GM12878 (cell line): ENCODE measurements at places on chromosomes 5 and 9. TPM values are rescaled to one million over a fixed set of nuclear protein-coding genes. Genes with fewer than 3 reads are reported as not detected.

The N4BP3 gene
- 3.4 and 3.7 TPM in 2 replicates for polyA plus RNA-seq

The AFAP1L1 gene
- not detected in 2 replicates for polyA plus RNA-seq

The PCDHA7 gene
- polyA plus RNA-seq = not detected in 2 replicates

The SPINK4 gene
- polyA plus RNA-seq = not detected in 2 replicates

The SPINK7 gene
- polyA plus RNA-seq = not detected in 2 replicates

The ADRB2 gene
- 0.21 and 0.35 TPM in 2 replicates for polyA plus RNA-seq

The AQP7 gene
- not detected in 2 replicates for polyA plus RNA-seq

The CCNI2 gene
- 3.6 and 4.1 TPM in 2 replicates for polyA plus RNA-seq

The CDH6 gene
- 0.08 TPM in 1 of 2 replicates, not detected in the other for polyA plus RNA-seq

The PDCD1LG2 gene
- polyA plus RNA-seq = 2.8 and 3.0 TPM in 2 replicates

The GPR21 gene
- not detected in 2 replicates for polyA plus RNA-seq

The EQTN gene
- not detected in 2 replicates for polyA plus RNA-seq

The HMCN2 gene
- not detected in 2 replicates for polyA plus RNA-seq

The FBP2 gene
- not detected in 2 replicates for polyA plus RNA-seq

The SPAG8 gene
- polyA plus RNA-seq = 0.91 and 1.2 TPM in 2 replicates

The COL15A1 gene
- not detected in 2 replicates for polyA plus RNA-seq

The SLC1A1 gene
- 14.5 and 17.9 TPM in 2 replicates for polyA plus RNA-seq

DNA sequence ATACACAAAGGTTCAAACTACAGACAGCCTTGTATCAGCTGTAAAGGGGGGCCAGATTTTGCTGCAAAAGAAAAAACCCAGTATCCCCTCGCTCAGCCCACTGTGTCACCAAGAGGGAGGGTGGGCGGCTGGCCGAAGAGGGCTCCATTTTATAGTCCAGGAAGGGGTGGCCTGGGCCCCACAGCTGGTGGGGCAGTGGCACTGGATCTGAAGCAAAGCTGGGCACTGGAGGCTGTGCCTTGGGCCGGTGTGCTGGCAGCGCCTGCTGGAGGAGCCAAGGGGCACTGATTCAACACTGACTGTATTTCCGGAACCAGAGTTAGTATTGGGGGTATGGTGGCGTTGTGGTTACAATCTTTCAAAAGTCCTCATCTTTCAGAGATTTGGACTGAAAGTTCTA, 9.1 kb downstream of the BRD3 start:
- DNase-seq = no peak

- no peak for DNase-seq
These were observed 53.0 kb upstream of the BOD1 start for GRCh38 chr5:173669483-173669882.

DNA sequence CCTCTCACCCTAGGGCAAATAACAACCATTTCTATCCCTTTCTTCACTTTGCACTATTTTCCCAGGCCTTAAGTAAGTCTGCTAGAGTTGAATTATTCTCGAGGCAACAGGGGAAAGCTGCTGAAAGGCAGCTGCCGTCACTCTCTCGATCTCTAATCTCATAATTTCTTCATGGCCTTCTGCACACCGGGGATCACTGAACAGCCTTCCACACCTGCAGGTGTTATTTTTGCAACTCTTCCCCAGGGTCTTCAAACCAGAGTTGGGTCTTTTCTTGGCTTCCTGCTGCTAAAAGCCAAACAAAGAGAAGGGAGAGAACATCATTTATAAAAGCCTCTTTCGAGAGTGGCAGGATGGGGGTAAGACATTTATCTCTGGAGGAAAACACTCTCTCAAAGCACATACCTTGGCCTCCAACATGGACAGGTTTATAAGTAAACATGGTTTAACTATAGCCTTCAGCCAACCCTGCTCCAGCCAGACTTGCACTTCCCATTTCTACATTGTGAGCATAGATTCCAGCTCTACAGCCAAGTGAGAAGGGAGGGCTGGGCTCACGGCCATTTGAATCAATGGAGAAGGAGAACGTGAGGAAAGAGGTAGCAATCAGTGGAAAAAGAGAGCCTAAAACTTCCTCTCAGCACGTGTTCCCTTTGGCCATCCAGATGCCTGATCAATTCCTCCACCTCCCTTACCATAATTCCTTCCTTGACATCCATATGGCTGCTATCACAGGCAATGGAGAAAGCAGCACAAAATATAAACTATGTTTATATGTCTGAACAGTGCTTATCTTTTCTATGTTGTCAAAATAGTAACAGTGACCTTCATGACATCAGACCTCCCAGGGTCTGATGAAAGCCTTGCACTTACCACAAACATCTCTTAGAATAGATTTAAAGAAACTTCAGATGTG, 464.9 kb downstream of the TLE1 start:
- DNase-seq = no peak

DNA sequence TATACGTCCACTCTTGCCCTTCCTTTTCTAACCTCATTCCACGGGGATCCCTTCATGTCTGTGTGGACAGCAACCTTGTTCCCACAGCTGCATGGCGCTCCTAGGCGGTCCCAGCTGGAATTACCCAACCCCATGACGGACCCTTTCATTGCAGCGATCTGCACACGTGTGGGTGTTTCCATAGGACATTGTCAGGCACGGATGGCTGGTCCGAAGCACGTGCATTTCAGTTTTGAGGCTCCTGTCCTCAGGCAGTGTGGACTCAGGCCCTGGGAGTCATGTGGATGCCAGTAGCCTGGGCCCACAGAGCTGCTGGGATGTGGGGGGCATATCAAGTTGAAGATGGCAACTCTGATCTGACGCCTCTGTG, 15.0 kb downstream of the CARD19 start:
- DNase-seq = no peak

GRCh38 chr9:92696619-92697018, 26.7 kb upstream of the IPPK start:
- DNase-seq = no peak

- no peak for DNase-seq
These were observed 57.0 kb upstream of the MEGF10 start for GRCh38 chr5:127233590-127233989.

GRCh38 chr5:36657563-36657995, 51.2 kb downstream of the SLC1A3 start:
- no peak for DNase-seq

GRCh38 chr9:119588874-119589744, 219.9 kb upstream of the BRINP1 start:
- DNase-seq = no peak

DNA sequence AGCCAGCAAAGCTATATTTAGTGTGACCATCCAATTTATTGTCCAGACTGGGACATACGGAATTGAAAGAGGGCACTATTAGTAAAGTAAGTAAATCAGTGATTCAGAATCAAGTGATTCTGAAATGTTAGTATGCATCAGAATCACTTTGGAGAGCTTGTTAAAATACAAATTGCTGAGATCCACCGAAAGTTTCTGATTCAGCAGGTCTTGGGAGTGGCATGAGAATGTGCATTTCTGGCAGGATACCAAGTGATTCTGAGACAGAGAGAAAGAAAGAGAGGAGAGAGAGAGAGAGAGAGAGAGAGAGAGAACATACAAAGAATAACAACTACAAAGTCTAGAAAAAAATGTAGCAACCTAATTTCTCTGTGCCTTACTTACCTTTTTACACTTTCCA, 65.4 kb upstream of the ASTN2 start:
- no peak for DNase-seq

GRCh38 chr5:29079771-29080170, 2041.4 kb upstream of the CDH9 start:
- DNase-seq = no peak

GRCh38 chr9:93576258-93577077, at the start of gene PHF2:
TSS of gene PHF2 (plus strand) at chr9:93576584. CDS start at chr9:93576774, 190 bp downstream.
- DNase-seq = no peak

GRCh38 chr5:67170767-67171166, 25.8 kb downstream of the CD180 start:
- no peak for DNase-seq

DNA sequence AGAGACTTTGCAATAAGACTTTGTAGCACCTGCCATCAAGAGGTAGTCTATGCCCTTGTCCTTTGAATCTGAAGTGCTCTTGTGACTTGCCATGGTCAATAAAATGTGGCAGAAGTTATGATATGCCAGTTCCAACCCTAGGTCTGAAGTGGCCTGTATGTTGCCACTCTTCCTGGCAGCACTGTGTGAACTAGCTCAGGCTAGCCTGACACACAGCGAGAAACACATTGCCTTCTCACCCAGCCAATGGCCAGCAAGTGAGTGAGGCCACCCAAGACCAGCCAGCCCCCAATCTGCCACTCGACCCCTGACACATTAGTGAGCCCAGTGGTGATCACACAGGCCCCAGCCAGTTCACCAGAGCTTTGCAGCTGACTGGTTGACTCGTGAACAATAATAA, 52.7 kb upstream of the OSMR start:
- DNase-seq = no peak

GRCh38 chr5:65866837-65867521, 59.4 kb upstream of the ERBIN start:
- DNase-seq = no peak

DNA sequence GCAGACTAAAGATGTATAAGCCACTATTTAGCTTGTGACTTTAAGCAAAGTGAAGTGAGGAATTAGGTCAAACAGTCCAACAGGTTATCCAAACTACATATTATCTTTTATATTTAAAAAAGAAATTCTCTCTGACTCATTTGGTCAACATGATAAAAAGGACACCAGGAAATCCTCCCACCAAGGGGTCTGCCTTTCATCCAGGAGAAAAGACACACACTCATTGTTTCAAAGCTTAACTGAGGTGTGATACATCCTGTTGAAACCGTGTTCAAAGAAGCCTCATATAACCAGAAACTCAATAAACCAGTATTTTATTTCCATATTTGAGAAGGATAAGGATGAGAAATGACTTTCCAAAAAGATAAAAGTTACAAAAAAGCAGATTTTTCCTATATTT, 417.1 kb downstream of the HCN1 start:
- DNase-seq = no peak

- DNase-seq = no peak
These were observed 608.0 kb downstream of the BRINP1 start for GRCh38 chr9:118761016-118761790.

DNA sequence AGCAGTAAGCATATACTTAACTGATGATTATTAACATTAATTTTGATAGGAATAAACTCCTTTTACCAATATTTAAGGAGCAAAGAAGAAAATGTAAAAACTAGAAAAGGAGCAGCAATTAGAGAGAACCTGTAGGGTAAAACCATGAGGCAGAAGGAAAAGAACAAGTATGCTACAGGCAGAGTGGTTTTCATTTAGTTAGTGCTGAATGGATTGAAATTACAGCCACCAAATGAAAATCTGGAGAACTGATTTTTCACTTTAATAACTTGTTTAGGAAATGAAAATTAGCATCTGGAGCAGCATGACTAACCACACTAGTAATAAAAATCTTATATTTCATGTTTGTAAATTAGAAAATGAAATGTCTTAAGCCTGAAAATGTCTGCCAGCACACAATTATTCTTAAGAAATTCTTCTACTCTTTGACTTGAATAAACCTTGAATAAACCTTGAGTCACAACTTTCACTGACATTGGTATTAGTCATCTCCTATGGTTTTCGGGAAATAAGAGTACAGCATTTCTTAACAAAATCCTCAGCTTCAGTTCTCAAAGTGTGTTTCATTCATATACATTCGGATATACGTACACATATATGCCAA, 1504.9 kb upstream of the C9orf72 start:
- no peak for DNase-seq

DNA sequence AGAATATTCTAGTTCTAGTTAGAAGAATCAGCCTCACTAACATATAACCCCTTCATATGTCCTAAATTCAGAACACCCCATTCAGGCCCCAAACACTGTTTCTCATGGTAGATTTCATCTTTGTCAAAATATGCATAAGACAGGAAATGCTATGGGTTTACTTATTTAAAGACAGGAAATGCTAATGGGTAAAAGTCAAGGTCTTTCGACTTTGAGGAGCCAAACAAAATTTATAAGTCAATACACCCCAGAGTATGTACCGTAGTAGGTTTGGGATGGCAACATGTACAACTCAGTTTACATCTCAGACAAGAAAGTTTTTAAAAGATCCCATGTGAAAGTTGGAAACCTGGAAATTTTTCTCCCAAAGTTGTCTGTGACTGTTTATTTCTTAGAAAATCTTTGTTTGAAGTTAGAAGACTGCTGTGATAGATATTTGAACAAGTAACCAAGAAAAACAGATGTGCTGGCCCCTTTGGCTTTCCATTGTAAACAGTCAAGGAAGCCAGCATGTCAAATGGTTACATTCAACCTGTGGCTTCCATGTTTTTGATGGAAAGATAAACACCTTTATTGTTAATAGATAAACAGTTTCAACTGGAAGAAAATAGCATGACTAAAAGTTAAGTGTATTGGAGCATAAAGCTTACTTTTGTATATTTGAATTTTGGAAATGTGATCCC, 102.2 kb downstream of the INIP start:
- DNase-seq = no peak

GRCh38 chr5:86565197-86565789, 52.4 kb upstream of the COX7C start:
- DNase-seq = no peak

- no peak for DNase-seq
These were observed 152.1 kb upstream of the SLC24A2 start for GRCh38 chr9:19940811-19941535.

- no peak for DNase-seq
These were observed 2.0 kb downstream of the ENC1 start for GRCh38 chr5:74638544-74638969.

GRCh38 chr9:122332083-122332482, 38.7 kb upstream of the PTGS1 start:
- no peak for DNase-seq

DNA sequence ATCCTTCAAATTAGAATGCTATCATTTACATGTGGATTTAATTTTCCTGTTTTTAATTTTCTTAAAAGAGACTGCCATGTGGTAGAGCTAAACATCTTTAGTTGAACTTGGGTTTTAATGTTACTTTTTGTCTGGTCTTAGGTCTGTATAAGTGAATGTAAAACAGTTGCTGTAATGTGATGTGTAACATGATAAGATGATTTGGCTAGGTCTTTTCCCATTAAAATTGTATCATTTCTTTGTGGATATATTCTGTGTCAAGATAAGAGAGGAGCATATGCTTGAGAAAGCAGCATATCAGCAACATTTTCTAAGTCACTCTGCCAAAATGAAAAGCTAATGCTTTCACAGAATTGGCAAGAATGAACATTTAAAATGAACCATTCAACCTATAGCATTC, 18.5 kb downstream of the TMEM167A start:
- DNase-seq = no peak

DNA sequence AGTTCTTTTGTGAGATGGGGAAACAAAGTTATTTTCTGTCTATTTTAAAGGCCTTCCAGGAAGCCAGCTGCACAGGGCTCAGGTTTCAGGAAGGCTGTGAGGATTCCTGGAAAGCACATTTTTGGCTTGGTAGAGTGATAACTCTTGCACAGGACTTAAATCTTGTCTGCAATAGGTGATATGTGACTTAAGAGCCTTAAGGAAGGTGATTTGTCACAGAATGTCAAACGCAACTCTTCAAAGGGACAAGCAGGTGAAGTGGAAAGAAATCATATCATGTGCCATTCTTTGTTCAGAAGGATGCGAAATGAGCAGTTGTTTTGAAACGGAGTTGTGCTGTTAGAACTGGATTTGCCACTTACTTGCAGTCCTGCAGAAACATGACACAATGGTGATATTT, 459.3 kb downstream of the MAT2B start:
- no peak for DNase-seq

GRCh38 chr5:127012916-127013315, 17.4 kb downstream of the MARCHF3 start:
- DNase-seq = no peak

- DNase-seq = no peak
These were observed 626.9 kb upstream of the PTGER4 start for GRCh38 chr5:40052808-40053207.
